ENCODE measurements at places on chromosomes 7 and 10.

DNA sequence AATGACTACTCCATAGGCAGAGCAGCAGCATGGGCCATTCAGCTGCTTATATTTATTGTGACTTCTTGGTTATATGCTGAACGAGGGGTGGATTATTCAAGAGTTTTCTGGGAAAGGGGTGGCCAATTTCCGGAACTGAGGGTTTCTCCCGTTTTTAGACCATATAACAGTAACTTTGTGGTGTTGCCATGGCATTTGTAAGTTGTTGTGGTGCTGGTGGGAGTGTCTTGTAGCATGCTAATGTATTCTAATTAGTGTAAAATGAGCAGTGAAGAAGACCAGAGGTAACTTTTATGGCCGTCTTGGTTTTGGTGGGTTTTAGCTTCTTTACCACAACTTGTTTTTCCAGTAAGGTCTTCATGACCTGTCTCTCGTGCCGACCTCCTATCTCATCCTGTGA lies 139.6 kb downstream of the KLF6 start:
- DNase-seq: no peak

GRCh38 chr10:12018438-12019282 lies 23.9 kb downstream of the UPF2 start:
- no peak for DNase-seq

DNA sequence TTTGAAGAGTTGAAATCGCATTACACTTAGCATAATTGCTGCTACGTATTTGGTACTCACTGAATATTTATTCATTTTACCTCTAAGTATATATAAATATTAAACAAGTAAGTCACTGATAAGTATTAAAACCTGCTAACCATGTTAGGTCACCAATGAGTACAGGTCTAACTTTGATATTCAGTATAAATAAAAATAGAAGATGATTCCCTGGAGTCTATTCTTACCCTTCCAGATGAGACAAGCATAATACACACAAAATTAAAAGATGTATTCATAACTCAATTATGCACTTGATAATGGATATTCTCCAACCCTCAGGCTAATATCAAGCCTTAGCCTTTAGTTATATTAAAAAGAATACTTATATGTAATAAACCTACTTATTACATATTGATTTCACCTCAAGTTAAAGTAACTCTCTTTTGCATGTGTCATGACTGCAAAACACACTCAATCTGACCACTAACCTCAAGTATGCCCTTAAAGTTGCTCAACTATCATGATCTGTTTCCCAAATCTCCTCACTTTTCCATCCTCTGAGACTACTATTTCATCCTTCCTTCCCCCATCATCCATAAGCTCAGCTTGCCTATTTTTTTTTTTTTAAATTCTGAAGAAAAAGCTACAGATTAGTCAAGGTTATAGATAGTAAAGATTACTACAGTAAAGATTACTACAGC lies 46.8 kb downstream of the IPMK start:
- no peak for DNase-seq

DNA sequence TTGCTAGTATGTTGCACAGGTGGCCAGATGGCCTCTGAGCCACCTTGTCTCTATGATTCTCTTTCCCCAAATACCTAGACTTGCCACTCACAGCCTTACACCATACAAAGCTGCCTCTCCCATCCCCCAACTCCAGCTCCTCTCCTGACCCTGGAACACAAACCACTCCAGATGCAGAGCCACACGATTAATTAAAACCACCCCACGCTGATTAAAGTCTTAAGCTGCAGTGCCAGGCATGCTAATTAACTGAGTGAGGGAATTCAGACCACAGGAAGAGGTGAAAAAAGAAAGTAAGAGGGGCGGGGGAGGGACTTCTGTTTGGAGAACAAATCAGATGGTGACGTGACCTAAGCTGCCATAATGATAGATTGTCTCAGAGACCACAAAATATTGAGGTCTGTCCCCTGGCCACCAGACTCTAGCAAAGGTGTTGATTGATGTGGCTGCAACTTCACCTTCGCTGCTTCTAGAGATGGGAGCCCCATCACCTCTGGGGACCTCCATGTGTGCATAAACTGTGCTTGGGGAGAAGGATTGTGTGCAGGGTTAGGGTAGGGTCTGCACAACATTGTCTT lies 331.3 kb downstream of the PLXNA4 start:
- no peak for DNase-seq

DNA sequence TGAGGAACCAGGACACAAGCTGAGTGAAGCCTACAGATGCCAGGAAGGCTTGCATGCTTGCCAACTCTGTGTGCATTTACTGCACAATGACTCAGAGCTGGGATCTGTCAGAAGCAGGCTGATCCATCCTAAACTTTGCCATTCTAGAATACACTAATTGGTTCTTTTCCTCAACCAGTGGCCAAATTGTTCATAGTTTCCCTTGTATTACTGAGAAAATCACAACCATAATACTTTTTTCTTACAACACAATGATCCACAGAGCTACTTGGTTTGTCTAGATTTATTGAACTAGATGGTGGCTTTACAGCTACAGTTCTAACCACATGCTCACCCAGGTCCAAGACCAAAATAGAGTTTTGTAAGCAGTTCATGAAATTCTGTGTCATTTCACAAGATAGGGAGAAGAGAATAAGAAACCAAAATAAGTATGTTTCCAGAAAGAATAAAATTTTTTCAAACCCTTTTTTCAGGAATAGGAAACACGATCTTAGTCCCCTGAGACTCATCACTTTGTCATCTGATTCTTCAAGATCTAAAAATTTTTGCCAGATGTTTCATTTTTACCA lies 21.0 kb upstream of the LRRC17 start:
- DNase-seq: no peak

- no peak for DNase-seq
These were observed 120.9 kb downstream of the PKD1L1 start for GRCh38 chr7:47827351-47827756.

DNA sequence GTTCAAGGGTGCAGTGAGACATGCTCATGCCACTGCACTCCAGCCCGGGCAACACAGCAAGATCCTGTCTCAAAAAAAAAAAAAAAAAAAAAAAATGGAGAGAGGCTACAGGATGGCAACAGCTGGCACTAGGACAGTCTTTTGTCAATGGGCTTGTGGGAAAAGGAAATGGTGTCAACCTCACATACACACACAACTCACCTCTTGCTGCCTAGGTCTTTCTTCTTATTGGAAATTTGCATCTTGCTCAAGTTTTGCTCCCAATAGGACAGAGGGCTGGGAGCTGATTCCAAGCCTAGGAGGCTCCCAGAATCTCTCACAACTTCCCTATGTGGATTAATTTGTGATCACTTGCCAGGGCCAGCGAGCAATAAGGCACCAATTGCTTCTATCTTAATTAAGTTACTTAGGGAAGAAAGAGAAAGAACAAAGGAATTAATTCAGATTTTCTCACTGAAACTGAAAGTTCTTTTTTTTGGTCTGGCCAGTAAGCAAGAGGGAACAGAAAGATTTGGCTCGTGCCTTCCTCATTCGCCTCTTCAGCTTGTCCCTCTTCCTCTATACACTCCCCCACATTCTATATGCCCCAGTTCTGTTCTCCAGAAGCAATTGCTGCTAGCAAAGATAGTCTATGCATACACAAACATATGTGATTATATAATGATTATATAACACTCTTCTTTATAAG lies 33.8 kb downstream of the MAP3K8 start:
- DNase-seq: no peak

- no peak for DNase-seq
These were observed 146.4 kb upstream of the LYZL2 start for GRCh38 chr10:30775779-30776591.

- no peak for DNase-seq
These were observed 266.1 kb downstream of the PARD3 start for GRCh38 chr10:34549001-34549400.

DNA sequence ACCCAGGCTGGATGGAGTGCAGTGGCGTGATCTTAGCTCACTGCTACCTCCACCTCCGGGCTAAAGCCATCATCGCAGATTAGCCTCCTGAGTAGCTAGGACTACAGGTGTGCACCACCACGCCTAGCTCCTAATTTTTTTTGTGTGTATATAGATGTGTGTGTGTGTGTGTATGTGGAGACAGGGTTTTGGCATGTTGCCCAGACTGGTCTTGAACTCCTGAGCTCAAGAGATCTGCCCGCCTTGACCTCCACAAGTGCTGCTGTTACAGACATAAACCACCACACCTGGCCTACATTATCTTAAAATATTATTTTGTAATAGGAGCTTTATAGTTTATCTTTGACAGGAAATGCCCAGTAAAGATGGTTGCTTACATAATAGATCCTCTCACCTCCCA lies 25.0 kb downstream of the FOXP2 start:
- no peak for DNase-seq

DNA sequence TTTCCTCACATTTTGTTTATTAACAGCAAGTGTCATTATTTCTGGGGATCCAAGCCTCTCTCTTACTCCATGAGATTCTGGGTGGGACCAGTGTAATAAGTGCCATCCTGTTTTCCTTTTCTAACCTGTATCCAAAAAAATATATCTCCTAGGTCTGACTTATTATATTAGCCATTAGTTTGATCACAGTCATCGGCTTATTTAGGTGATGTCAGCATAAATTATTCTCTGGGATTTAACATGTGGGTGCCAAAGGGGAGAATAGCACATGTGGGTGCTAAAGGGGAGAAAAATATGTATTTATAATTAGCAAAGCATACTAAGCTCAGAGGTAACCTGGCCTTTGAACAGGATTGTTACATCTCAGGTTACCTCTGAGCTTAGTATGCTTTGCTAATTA lies 293.8 kb upstream of the SEMA3D start:
- no peak for DNase-seq

DNA sequence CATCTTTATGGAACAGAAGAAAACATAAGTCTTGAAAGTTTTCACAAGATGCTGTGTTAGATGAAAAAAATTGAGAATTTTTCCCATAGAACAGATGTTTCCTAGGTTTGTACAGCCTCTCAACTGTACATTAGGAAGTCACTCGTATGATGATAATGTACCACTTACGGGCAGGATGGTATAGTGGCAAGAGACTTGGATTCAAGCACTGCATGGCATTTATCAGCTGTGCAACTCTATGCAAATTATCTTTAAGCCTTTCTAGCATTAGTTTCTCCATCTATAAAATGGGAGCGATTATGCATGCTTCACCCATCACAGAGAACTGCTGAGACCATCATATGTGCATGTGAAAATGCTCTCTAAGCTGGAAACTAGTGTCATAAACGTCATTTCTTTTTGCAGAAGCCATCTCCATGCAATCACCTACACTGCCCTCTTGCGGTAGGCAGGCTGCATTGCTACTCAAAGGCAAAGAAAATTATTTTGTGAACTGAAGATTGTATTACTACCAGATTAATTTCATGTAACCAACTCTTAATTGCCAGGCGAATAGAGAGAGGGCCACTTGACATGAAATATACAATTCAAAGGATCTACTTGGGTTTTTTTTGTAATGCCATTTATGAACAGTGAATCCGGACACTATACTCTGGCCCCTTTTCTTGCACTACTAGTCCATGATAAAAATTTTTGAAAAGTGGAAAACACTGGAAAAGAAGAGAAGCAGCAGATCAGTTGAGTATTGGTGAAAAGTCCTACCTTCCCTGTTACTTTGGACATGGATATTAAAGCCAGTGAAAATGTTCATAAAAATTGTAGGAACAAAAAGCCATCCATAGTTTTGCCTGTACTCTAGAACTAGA lies 102.3 kb downstream of the JAZF1 start:
- no peak for DNase-seq

DNA sequence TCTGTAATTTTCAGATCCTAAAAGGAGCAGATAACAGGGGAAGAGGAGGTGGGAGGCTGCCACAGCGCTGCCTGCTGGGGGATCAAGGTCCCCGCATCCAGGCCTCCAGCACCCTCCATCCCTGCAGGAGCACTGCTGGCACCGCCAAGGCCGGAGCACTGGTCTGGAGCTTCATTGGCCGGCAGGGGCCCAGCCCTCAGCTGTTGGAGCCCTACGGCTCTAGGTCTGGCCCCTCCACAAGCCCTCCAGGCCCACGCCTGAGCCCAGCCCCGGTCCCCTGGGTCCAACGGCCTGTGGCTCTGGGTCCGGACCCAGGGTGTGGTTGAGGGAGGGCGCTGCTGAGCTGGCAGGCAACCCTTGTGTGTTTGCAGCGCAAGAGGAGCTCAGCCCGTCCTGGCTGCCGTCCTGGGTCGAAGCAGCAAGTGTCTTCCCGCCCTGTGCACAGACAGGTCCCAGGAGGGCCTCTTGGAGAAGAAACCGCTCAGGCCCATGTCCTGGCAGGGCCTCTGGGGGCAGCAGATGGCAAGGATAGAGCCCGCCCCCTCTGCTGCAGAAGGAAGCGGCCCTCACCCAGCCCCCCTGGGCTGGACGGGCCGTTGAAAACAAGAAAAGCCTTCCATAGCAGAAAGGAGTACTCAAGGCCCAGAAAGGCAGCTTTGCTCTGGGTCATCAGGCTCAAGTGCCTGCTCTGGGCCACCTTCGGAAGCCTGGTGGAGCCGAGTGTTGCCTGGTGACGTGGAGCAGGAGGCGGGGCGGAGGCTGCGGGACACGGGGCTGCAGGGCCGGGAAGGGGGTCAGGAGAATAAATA lies 54.3 kb upstream of the TNRC18 start:
- no peak for DNase-seq

DNA sequence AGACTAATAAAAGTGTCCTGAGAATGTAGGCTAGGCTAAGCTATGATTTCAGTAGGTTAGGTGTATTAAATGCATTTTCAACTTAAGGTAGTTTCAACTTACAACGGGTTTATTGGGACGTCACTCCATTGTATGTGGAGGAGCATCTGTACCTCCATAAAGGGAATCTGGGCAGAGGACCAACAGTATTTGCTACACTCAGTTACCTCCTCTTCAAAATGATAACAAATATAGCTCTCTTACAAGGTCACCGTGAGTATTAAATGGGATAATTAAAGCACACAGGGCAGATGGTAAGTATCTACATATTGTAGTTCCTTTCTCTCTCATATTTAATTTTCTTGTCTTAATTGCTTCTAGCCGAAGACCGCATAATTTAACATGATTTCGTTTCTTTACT lies 59.0 kb upstream of the FGL2 start:
- no peak for DNase-seq

GRCh38 chr10:122132882-122133565 lies 138.1 kb upstream of the BTBD16 start:
- no peak for DNase-seq

DNA sequence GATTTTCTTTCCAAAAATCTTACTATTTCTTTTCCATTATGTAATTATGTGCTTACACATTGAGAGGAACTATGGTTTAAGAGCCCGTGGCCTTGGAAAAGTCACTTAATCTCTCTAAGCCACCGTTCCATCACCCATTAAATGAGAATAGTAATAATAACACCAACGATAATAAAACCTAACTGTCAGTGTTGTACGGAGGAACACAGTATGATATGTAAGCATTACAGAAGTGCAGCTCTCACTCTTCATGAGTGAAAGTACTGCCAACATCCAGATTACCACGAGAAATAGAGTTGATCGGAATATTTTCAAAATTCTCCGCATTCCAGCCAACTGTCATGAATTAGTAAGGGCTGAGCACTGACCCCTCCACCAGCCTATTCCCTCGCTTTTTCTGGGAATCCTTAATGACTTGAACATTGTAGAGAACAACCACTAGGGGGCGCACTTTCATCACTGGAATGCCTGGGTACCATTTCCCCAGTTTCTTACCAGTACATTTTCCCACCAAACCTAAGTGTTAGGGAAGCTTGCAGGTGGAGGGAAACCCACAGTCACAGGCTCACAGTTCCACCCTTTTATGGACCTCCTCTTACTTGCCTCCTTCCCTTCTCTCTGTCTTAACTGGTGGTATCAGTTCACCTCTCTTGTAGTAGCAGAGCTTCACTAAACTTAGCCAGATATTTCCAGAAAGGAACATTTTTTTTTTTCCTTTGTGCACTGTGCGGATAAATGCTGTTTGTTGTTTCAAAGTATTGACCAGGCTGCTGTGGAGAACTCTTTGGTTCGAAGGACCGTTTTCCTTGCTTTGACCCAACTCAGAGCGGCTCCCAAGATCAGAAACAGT lies 27.8 kb downstream of the NKX2-3 start:
- DNase-seq: no peak

GRCh38 chr7:150719436-150719835 lies 3.0 kb downstream of the GIMAP1 start:
- no peak for DNase-seq
